ENCODE measurements at places on chromosomes 3 and 15.
A peak's percentile ranks its signal among the peaks of the same experiment; 100 is the strongest.

- DNase-seq = no peak
Measured at GRCh38 chr3:46713898-46714552, 3.6 kb downstream of the PRSS50 start.

DNA sequence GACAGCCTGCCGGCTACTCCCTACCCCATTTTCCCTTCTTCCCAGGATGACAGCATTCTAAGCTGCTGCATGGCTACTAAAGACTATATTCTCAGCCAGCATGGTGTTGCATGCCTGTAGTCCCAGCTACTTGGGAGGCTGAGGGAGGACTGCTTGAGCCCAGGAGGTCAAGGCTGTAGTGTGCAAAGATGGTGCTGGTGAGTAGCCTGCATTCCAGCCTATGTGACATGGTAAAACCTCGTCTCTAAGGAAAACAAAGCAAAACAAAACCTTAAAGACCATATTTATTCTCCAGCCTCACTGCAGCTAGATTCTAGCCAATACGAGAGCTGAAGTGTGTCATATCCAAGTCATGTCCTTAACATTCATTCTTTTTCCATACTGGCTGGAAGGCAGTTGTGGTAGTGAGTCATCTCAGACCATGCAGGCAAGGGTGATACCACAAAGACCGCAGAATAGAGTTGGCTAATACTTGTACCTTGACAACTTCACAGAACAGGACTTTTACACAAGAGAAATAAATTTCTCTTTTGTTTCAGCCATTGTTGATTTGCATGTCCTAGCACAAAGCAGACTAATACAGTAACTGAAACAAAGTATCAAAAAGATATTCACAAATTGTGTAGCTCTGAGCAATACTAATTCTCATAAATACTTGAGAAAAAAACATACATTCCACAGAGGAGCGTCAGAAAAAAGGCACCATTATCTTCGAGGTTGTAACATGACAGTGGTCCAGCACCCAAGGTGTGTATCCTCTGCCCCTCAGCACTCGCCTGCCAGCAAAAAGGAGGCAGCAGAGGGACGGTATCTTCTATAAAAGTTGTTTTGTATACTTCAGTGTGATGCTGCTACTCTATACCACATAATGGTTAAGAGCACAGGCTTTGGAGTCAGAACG lies 14.8 kb downstream of the PBRM1 start:
- DNase-seq = no peak

GRCh38 chr15:97174886-97175540 lies 785.5 kb upstream of the ARRDC4 start:
- no peak for DNase-seq

- no peak for DNase-seq
Measured at GRCh38 chr3:23760871-23761373, 44.8 kb upstream of the UBE2E1 start.

DNA sequence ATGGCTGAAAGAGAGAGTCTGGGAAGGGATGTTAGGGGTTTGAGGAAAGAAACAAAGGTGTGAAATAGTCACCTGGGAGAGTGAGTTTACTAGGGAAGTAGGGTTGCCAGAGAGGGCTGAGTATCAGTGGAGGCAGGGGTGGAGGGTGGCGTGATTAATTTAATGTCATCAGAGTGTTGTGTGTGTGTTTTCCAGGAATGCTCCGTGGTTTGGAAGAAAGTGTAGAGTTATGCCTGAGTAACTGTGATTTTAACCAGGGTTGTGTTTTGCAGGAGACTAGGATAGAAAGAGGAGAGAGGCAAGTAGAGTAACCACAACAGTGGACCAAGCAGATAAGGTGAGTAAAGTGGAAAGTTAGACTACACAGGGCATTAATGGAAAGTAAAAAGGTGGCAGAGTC lies 27.2 kb downstream of the PLD1 start:
- no peak for DNase-seq

DNA sequence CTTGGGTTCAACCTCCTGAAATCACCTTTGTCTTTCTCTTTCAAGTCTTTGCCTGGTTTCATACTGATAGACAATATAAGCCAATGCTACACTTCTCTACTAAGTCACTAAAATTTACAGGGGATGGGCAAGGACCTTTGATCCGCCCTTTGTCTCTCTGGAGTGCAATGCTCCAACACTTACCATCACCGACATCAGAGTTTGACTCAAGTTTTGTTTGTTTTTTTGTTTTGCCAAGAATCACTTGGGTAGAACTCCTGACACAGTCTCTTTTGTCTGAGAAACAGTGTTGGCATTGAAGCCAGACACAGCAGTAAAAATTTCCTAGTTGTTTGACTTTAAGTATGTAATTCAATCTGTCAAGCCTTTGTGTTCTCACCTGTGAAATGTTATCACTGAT lies 29.3 kb downstream of the NFKBIZ start:
- no peak for DNase-seq

DNA sequence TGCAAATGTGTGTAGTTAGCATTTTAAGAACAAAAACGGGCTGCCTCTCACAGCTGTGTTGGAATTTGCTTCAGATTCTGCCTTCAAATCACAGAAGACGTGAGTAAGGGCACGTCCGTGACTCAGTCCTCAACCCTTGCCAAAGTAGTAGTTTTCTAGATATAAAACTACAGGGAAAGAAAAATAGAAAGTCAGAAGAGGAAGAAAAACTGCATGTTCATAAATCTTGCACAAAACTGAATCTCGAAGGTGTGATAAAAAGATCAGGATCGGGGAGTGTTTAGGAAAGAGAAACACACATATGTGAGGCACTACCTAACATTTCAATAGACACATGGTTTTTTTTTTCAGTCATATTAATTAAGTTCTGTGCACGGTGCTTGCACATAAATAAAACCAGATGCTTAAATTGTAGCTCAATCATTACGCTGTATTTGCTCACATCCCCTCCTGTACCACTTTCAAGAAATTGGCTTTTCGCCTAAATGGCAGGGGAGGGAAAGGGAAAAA lies 71.7 kb downstream of the P3H2 start:
- DNase-seq = peak; percentile 76

DNA sequence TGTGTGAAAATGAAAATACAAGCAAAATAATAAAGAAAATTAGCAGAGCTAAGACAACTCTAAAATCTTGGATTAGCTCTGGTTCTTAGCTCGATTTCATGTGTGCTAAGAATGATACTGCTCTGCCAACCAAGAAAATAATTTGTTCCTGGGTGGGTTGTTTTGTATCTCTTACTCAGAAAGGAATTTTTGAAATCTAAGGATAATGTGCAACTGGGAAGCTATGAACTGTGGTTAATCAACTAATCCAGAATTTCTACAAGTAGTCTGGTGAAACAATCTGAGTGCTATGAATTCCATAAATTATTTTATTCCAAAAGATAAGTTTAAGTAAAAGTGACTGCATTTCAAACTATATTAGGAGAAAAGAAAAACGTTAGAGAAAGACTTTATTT lies 92.0 kb downstream of the TFDP2 start:
- no peak for DNase-seq

GRCh38 chr3:141178026-141178425 lies 53.6 kb upstream of the PXYLP1 start:
- no peak for DNase-seq

GRCh38 chr15:86905625-86906256 lies 826.1 kb downstream of the AGBL1 start:
- DNase-seq = no peak

DNA sequence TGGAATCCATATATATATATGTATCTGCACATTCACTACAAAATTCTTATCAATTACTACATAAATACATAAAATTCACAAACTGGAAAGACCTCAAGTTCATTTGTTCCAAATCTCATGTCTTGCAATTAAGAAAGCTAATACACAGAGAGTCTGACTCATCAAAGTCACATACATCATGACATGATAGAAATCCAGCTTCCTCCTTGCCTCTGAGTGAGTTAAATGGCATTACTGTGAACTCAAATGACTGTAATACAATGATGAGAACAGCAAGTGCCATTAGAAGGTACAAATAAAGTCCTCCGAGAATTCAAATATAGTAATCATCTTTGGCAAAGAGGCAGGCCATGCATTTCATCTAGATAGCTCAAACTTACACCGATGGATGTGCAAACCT lies 55.1 kb upstream of the AGTR1 start:
- no peak for DNase-seq

- no peak for DNase-seq
Measured at GRCh38 chr3:33046521-33046920, 50.4 kb downstream of the GLB1 start.

DNA sequence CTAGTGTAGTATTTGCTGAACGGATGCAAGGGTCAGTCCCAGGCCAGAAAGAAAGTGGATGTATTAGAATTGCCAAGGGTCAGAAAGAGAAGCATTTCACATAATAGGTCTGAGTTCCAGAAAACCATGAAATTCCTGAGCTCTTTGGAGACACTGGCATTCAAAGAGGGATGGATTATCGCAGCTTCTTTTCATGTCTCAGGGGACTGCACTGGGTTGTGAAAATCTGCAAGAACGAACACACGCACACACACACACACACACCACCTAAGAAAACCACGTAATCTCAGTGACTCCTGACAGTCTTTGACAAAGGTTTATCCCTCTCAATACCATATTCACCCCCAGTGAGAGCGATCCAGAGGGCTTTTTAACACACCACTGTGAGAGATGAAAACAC lies 57.9 kb downstream of the TIPARP start:
- DNase-seq = no peak

GRCh38 chr3:68151359-68151758 lies 496.9 kb upstream of the SUCLG2 start:
- no peak for DNase-seq

DNA sequence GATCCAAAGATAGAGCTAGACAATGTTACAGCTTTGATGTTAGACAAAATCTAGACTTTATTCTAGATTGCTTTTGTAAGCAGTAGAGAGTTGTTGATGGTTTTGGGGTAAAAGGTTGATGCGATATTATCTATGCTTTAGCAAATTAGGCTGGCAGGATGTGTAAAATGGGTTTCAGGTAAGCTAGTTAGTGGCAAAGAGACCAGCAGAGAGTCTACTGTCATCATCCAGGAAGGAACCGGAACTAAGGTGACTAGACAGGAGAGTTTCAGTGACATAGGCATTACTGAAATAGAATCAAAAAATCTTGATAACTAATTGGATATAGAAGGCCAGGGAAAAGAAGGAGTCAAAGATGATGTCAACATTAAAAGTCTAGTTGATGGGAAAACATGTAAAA lies 11.1 kb downstream of the OR5K2 start:
- no peak for DNase-seq

DNA sequence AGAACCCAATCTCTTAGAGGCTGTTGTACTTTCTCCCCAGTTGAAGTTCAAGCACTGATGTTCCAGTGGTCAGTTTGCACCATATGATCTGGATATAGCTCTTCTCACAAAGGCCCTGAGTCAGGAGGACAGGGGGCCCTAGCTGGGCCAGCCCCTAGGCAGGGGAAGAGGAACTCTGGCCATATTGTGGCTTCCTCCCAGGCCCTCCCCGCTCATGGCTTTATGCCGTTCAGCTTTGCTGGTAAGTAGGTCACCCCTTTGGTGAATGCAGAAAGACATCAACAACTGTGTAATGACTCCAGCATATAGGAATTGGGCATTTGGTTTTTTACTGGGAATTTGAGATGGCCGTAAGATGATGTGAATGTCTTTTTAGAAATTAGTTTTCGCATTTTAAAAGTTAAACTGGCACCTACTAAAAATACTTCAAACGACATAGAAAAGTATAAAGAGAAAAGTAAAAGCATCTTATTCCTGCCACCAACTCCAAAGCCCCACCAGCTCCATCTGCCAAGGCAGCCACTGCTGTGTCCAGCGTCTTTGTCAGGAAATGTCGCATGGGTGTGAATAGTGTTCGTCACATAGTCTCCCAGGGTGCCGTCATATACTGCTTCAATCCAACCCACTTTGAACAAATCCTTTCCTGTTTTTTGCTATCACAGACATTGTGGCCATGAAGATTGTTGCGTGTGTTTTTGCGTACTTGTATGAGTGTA lies 25.3 kb downstream of the CCR9 start:
- DNase-seq = no peak

DNA sequence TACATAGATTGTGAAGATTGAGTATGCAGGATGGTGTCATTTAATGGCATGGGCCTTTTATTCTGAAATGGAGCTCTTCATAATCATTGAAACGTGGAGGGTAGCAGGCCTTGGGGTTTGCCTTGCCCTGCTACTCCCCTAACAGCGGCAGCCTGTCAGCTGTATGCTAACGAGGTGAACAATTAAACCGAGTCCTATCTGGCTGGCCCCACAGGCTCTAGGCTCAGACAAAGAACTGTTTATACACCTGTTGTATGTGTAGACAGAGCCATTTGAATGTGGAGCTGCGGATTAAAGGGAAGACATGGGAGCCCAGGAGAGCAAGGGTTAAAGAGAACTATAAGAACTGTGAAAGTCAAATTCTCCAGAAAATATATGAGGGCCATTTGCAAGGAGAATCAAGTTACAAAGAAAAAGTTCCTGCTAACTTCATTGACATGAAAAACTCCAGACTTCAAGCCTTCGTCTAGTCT lies 116.7 kb upstream of the CGNL1 start:
- DNase-seq = no peak

GRCh38 chr15:85706779-85707518 lies 87.8 kb downstream of the KLHL25 start:
- DNase-seq = no peak

DNA sequence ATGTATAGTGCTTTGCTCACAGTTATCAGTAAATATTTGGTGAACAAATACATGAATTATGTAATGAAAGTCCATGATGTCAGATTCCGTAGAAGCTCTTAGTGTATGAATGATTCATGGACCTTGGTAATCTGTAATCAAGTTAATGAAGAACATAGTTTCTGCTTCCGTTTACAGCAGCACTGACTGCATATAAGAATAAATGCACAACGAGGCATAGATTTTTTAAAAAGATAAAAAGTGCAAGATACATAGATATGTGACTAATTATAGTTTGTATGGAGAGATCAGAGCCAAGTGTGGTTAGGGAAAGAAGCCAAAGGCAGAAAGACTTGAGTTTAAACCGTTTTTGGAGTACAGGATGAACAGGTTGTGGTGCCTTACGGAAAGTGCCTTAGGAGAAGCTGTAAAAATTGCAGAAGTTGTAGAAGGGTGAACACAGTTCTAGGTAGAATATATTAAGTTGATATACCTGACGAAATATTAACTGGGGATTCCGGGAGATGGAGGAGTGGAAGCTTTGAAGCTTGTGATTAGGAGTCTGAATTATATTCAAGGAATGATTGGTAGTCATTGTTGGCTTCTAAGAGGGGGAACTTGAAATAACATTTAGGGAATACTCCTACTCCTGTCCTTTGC lies 293.1 kb downstream of the NLGN1 start:
- DNase-seq = peak; percentile 84

Measured in SK-N-MC (cell line).